Forelimb muscle (tissue), 1 donor: ENCODE measurements at places on chromosomes 6 and 20.

- DNase-seq = no peak
Measured at GRCh38 chr6:170276369-170277057, 14.4 kb downstream of the DLL1 start.

DNA sequence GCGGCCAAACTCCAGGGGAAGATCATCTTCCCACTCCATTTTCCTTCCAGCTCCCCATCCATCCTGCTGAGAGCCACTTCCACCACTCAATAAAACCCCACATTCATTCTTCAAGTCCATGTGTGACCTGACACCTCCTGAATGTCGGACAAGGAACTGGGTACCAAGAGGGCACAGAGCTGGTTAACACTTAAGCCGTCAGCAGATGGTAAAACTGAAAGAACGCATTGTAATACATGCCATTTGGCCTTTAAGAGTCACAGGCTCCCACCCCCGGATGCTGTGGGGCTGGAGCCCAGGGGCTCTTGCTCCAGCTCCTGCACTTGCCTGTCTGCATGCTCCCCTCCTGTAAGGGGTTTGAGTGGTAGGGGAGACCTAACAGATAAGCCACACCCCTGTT, 753.9 kb downstream of the COL12A1 start:
- no peak for DNase-seq

- DNase-seq = no peak
Measured at GRCh38 chr6:16060039-16060438, 68.8 kb upstream of the MYLIP start.

GRCh38 chr6:131027326-131027725, 35.7 kb downstream of the EPB41L2 start:
- no peak for DNase-seq

DNA sequence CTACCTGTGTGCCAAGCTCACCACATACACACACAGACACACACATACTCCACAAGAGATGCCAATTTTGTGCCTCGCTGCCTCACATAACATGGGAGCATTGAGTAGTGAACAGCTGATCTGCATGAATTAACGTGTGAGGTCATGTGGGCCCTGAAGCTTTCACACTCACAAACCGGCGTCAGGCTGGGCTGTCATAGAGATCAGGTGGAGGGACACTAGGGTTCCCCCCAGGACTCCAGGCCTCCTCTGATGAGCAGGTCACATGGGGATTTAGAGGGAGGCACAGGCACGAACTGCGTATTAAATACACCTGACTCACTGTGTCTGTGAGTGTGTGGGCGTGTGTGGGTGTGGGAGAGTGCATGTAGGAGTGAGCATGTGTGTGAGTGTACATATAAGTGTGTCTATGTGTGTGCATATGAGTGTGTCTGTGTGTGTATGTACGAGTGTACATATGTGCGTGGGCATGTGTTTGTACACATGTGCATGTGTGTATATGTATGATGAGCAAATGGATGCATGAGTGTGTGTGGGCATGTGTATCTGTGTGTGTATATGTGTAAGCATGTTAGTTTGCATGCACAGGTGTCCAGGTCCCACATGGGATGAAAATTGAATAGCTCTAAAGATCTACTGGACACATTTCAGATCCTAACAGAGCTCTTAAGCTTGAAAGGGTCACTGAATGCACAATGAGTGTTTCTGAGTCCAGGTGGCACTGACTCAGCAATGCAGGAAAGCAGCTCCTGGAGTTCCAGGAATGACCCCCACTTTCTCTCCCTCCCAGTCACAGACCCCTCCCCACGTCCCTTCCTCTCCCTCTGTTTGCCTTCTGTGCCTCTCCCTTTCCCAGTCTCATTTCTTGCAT, 336.6 kb downstream of the PREX1 start:
- DNase-seq = no peak

- DNase-seq = no peak
Measured at GRCh38 chr6:15527838-15528617, 134.8 kb downstream of the DTNBP1 start.

GRCh38 chr6:143528164-143528811, 16.8 kb upstream of the FUCA2 start:
- DNase-seq = no peak

DNA sequence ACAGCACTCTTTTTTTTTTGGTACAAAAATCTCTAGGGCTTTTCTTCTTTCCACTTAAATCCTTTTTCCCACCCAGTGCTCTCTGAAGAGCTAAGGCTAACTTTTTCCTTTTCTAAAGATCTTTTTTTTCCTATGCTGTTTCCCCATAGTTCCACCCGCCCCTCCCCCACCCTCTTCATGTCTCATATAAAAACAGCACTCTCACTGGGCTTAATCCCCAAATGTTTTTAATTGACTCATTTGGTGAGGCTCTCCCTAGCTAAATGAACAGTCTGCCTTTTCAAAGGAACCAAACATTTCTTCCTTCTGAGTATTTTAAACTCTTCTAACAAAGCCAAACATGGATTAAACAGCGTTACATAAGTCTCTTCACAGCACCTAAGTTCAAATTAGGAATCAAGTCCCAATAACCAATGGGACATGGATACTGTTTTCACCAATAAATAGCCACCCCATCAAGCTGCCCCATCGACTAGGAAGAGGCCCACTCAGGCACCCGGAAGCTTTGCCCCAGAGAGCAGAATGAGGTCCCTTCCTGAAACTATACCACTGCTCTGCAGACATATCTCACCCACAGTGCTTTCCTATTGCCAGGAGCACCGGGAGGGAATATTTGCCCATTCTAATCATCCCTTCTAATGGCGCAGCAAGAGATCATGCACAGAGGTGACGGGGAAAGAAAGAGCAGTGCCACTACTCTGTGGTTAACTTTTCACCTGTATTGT, 63.7 kb downstream of the ATXN1 start:
- no peak for DNase-seq

GRCh38 chr20:5510446-5510845, 193.7 kb upstream of the PROKR2 start:
- no peak for DNase-seq

DNA sequence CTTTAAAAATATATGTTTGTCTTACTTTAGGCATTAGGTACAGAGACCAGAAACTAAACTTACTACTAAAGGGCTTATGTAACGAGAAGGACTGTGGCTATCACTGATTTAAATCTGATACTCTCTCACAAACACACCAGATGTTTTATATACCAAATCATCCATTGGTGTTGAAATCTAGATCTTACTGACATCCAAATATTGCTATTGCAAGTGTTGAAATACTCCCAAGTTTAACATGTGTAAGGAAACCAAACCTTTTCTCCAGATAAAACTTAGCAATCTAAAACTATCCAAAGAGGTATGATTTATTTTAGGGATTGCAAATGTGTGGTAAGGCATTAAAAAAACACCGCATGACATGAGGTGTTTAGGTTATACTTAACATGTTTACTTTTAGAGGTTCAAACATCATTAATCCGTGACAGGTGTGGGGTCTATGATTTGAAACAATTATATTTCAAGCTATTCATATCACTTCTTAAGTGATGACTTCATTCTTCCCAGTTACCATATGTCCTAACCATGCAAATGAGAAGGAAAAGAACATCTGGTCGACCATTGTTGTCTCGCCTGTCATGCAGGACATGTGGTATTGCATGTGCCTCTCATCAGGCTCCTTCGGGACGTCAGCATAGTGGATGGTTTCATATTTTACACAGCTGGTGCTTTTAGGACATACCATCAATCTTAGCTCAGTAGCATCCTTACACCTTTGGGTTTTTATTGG, 168.3 kb upstream of the SPACA1 start:
- DNase-seq = no peak

DNA sequence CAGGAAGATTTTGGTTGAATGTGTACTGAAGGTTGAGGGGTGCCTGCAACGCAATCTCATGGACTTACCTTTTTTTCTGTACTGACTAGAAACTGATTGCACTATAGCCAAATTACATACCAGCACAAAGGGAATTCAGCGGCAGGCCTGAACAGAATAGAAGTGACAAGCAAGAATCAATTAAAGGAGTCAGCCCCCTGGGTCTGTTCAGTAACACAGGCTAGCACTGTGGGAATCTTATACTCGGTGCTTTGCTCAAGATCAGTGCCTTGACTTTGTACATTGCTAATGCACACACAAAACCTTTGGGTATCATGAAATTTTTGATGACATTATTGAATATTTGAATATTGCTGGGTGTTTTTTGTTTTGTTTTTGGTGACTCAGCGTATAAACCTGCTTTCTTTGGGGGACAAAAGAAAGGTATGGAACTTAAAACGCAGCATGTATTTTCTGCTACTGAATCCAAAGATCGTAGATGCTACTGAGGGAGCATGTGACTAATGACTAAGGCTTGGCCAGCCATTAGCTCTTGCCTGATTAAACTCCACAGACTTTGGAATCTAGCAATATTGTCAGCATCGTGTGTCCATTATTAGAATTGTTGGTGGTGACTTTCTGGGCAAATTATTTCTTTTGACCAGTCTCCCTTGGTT, 236.6 kb downstream of the ARID1B start:
- DNase-seq = no peak

DNA sequence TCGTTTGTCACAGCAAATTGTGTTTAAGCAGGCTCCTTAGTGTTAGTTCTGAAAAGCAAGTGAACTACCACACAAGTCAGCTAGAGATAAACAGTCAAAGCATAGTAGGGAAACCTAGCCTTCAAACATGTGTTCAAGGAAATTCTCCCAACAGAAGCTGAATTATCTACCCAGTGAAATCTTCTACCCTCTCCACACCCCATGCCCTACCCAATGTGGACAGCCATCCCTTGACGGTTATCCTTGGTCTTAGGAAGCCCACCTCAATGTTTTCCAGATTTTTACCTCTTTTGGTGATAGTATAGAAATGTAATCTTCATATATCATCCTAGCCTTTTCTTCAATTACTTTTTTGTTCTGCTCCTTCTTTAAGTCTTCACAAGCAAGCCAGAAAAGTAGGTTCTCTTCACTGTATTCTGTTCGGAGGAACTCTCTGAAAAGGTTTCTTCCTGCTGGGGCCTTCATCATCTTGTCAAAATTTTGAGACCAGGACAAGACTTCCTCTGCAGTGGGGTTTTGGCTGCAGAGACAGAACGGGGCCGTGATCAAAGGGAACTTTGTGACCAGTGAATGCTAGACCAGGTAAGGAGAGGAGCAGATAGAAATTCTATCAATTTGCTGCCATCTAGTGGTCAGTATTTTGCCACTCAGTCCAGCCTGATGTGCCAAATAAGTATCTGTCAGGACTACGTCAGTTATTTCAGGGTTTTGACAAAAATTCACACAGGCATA, 21.6 kb upstream of the MTRF1L start:
- DNase-seq = no peak

DNA sequence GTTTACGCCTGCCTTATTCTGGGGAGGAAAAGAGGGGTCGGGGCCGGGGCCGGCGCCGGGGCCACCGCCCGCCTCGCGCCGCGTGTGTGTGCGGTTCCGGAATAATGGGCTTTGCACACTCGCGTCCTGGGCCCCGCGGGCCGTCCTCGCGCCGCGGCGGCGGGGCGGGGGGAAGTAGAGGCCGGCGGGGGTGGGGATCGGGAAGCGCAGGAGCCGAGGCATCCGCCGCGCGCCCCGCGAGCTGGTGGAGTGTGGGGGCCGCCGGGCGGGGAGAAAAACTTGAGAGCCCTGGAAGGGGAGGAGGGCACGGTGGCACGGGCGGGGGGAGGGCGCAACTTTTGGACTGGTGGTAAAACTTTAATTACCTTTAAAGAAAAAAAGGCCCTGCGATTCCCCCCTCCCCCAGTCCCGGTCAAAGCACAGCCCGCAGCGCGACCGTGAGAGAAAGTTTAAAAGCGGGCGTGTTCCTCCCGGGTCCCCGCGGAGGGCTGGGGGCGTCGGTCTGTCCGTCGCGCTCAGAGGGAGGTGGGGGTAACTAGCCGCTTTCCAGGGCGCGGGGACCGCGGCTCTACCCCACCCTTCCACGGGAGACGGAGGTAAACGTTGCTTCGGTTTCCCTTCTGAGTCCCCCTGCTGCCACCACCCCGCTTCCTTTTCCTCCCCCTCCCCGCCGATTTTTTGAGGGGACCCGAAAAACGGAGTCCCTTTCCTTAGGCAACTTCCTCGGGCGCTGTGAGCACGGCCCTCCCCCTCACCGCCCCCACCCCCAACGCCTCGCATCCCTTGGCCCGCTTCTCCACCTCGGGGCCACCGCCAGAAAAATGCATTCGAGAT, 1.9 kb downstream of the L3MBTL3 start:
- DNase-seq = no peak

- no peak for DNase-seq
Measured at GRCh38 chr6:56046576-56046975, 171.2 kb upstream of the BMP5 start.

DNA sequence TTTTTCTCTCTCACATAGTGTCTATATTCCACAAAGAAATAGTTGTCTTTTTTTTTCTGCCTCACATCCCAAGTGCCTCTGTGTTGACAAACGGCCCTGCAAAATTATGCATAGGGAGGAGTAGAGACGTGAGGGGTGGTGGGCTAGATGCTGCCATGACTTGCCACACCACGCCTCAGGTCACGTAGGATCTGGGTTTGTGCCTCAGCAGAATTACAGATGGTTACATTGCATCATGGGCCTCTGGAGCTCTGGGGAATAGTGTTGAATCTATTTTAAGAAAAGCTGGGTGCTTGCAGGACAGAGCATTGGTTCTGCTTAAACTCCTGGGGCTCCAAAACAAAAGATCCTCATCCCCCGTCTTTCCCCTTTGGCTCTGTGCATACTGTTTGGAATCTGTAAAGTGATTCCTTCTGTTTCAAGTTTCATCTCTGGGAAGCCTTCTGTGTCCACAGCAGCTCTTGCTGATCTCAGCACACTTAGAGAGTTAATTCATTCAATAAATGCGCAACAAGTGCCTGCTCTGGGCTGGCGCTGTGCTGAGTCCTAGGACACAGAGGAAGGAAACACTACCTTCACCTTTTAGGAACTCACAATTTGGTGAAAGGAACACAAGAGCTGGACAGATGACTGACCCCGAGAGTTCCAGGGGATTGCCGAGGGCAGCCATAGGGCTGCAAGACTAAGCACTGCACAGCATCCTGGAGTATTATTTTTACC, 2.4 kb downstream of the FANCE start:
- DNase-seq = no peak

DNA sequence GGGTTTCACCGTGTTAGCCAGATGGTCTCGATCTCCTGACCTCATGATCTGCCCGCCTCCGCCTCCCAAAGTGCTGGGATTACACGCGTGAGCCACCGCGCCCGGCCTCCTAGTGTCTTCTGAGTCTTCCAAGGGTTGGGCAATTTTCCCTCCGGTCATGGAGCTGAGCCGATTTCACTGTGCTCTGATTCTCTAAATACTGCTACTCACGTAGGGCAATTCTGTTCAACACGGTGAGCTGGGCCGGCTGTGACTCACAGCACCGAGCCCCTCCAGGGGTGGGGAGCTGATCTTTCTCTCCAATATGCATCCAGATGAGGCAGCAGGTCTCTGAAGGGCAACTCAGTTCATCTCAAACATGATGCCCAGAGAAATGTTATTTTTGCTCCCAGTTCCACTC, 71.6 kb upstream of the CD93 start:
- DNase-seq = no peak

DNA sequence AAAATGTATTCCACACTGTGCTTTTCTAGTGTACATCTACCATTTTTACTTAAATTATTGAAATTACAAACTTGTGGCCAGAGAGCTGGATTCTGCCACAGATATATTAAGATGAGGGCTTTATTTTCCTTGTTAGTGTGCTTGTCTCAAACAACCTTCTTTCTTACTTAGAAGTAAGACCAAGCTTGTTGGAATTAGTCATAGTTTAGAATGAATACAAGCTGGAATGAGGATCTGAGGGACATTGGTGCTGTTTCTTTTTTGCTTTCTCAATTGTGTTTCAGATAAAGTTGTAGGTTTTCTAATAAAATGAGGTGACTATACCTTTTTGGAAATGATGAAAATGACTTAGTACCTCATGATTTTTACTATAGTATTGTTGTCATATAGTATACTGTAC, 40.3 kb downstream of the UBR2 start:
- no peak for DNase-seq

- no peak for DNase-seq
Measured at GRCh38 chr20:56229812-56230211, 18.7 kb upstream of the MC3R start.
